ENCODE measurements at places on chromosomes 1 and 21.

- no peak for DNase-seq
These were observed 557.5 kb downstream of the PTPRU start for GRCh38 chr1:29793653-29794348.

GRCh38 chr1:47687631-47688460, 250.0 kb downstream of the FOXD2 start:
- no peak for DNase-seq

DNA sequence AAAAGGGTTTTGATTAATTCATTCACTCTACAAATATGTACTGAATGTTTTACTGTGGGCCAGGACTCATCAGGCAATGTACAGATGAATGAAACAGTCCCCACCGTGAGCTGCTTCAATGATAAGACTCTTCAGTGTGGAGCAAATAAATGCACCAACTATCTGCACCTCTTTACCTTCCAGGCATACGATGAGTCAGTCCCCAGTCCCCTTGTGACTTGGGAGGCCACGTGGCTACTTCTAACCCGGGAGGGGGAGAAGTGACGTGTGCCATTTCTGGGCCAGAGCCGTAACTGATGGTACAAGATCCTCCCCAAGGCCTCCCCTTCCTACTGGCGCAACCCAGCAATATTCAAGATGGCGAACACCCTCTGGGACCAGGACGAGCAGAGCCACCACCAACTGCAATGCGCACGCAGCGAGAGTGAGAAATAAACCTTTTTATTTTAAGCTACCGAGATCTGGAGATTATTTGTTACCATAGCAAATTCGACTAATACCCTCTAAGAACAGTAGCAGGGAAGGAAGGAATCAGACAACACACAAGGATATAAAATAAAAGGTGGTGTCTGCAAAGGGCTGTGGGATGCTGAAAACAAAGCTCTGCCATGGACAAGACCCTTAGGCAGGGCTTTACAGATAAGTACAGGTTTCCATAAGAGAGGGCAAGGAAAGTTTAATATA, 74.5 kb downstream of the NPHP4 start:
- DNase-seq, result no peak

- DNase-seq, result no peak
These were observed 53.0 kb downstream of the EYA3 start for GRCh38 chr1:28035420-28035819.

GRCh38 chr21:16536643-16537434, 807.1 kb downstream of the USP25 start:
- no peak for DNase-seq

DNA sequence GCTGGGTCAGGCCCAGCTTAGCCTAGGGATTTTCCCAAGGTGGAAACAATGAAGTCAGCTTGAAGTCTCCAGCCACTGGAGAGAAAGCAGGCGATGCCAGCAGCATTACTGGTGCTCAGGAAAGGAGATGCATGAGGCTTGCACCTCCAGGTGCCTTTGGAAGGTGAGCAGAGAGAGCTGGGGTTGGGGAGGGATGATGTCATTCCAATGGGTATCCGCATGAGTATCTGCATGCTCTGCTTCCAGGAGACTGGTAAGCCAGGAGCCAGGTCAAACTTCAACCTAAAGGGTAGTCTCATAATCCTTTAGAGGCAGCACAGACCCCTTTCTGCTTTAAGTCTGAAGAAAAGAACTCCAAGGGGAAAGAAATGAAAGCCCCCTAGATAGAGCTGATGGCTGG, 68.8 kb downstream of the KDM1A start:
- no peak for DNase-seq

DNA sequence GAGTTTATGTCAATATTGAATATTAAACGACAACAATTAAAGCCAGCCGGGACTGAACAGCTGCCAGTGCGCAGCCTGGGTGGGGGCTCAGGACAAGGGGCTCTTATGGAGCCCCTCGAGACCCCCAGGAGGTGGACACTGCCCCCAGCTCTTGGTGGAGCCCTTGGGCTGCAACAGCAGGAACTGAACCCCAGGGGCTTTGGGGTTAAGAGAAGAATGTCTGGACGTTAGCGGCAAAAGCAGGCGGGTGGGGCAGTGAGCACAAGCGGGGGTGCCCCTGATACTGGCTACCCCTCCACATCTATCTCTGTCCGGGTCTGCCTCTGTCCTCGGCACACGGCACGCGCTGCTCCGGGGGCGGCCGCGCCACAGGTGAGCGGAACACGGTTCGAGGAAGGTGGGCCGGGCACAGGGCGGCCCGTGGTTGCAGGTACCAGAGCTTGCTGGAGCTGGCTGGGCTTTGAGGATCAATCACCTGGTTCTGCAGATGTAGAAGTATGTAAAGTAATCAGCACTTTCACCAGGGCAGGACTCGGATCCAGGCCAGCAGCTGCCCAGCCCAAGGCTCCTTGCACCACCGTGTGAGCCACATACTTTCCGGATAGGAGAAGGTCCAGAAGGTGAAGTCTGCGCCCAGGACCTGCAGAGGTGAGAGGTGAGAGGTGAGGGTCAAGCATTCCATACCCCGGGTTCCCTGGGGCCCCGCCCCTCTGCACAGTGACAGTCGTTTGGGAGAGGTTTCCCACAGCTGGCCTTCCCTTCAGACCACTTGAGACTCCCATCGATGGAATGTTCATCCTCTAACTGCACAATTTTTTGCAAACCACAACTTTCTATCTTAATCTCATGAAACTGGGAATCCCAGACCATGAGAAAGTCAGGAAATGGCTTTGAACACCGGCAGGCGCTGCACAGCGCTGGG, 12.4 kb upstream of the POFUT2 start:
- DNase-seq, result no peak

GRCh38 chr1:207670997-207671396, 26.1 kb downstream of the CR1L start:
- no peak for DNase-seq

GRCh38 chr1:217472915-217473314, 158.0 kb downstream of the GPATCH2 start:
- DNase-seq, result no peak

DNA sequence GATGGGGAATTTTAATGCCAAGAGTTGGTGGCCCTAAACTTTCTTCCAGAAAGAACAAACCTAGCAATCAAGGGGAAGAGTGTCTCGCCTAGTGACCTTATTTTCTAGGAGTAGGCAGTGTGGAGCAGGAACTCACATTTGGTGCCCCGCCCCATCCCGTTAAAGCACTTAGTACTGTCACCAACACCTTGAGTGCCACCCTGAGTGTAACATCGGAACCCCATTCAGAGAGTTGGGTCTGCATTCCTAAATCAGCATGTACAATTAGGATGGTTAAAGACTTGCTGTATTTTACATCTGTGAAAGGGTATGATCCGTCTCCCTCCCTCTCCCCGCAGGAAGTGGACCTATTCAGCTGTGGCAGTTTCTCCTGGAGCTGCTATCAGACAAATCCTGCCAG, 15.5 kb downstream of the ETS2 start:
- no peak for DNase-seq

DNA sequence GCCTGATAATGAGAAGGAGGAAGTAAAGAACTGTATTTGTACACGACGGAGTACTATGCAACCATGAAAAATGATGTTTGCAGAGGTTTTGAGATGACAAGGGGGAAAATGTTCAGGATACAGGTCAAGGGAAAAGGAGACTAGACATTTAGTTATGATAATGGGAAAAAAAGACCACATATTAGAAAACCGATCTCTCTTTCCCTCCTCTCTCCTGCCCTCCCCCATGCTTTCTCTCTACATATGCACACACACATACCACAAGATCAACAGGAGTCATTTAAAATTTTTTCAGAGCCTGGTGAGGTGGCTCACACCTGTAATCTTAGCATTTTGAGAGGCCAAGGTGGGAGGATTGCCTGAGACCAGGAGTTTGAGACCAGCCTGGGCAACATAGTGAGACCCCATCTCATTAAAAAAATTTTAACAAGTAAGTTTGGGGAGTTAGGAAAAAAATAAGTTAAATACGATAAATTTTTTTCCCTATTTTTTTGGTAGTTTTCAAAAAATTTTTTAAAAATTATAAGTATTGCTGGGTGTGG, 44.5 kb downstream of the ECE1 start:
- no peak for DNase-seq

DNA sequence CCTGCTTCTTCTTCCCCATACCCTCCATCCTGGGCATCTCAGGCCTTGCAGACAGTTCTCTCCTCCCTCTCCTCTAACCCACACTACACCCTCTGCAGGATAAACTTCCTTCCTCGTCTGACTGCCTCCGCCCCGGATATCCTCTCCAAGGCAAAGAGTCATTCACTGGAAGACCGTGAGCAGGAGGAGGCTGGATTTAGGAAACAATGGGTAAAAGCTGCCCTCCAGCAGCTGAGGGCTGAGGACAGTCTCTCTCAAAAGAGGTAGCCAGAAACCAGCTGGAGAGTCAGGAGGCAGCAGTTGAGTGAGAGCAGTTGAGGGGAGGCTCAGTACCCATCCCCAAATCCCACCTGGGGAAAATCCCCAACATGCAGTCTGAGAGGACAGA, 1.4 kb downstream of the CSRP1 start:
- DNase-seq, result no peak

DNA sequence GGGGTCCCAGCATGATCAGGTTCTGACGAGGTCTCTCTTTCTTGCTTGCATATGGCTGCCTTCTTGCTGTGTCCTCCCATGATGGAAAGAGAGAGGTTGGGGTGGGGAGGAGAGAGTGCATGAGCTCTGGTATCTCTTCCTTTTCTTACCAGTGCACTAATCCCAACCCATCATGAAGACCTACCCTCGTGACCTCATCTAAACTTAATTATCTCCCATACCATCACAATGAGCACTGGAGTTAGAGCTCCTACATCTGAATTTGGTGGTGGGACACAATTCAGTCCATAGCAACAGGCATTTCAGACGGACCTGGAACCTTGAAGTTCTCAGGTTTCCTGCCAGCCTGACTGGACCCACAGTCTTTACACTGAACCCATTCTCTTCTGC, 125.2 kb upstream of the ZNF648 start:
- no peak for DNase-seq

GRCh38 chr1:156117414-156118176, 3.1 kb downstream of the LMNA start:
- DNase-seq, result no peak

GRCh38 chr1:39205781-39206464, 1.4 kb downstream of the MACF1 start:
- DNase-seq, result no peak

- no peak for DNase-seq
These were observed 18.5 kb downstream of the NCF2 start for GRCh38 chr1:183571678-183572268.

DNA sequence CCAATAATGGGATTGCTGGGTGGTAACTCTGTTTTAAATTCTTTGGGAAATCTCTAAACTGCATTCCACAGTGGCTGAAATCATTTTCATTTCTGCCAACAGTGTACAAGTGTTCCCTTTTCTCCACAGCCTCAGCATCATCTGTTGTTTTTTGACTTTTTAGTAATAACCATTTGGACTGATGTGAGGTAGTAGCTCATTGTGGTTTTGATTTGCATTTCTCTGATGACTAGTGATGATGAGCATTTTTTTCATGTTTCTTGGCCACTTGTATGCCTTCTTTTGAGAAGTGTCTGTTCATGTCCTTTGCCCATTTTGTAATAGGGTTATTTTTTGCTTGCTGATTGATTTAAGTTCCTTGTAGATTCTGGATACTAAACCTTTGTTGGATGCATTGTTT, 131.9 kb upstream of the B3GALT2 start:
- no peak for DNase-seq

GRCh38 chr1:89951766-89952604, 42.9 kb upstream of the ZNF326 start:
- DNase-seq, result no peak

DNA sequence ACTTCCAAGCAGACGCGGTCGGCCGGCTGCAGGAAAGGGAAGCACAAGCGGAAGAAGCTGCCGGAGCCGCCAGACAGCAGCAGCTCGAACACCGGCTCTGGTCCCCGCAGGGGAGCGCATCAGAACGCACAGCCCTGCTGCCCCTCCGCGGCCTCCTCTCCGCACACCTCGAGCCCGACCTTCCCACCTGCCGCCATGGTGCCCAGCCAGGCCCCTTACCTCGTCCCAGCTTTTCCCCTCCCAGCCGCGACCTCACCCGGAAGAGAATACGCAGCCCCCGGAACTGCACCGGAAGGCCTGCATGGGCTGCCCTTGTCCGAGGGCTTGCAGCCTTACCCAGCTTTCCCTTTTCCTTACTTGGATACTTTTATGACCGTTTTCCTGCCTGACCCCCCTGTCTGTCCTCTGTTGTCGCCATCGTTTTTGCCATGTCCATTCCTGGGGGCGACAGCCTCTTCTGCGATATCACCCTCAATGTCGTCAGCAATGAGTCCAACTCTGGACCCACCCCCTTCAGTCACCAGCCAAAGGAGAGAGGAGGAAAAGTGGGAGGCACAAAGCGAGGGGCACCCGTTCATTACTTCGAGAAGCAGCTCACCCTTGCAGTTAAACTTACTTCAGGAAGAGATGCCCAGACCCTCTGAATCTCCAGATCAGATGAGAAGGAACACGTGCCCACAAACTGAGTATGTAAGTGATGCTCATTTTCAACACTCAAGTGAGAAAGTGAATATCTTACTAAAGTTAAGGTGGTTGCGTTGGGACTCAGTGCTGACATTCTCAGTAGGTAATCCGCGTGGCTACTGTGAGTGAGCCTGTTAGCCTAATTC, 25.5 kb downstream of the UTS2 start:
- no peak for DNase-seq

DNA sequence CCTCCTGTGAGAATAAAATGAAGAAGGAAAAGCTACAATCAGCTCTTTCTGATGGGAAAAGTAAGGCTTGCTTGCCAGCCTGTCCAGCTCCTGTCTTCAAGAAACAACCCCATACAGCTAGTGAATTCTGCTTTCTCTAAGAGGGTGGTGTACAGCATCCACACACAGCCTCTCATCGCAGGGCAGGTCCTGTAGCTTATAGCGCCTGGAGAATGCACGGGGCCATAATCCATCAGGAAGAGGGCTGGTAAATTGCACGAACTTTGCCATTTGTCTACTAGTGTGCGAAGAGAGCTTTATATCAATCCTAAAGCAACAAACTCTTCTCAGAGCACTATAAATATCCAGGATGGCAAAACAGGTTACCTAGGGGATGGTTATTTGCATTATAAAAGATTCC, 83.3 kb upstream of the SAMSN1 start:
- no peak for DNase-seq

GRCh38 chr1:232204269-232204668, 425.7 kb downstream of the SIPA1L2 start:
- no peak for DNase-seq

GRCh38 chr1:176919386-176920378, 244.8 kb downstream of the ASTN1 start:
- DNase-seq, result no peak

DNA sequence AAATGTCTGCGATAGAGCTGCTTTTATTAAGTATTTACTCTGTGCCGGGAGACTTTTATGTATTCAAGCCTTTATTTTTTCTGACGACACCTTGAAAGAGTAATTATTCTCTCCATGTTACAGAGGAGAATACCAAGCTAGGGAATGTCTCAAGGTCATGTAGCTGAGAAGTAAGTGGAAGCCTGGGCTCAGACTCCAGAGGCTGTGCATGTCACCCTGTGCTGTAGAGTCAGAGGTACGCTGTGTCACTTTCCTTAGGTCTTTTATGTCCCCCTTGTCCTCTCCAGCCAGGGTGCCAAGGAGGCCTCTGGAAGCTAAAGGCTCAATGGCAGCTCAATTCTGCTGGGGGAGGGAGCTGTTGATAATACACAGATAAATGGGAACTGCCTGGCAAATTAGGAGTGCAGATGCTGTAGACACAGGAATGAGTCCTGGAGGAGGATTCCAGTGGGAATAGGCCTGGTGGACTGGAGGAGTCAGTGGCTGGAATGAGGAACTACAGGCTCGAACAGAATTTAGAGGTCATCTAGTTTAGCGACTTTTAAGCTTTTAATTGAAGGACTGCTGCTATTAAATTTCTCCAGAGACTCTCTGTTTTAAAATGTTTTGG, 9.3 kb upstream of the IL19 start:
- DNase-seq, result no peak

GRCh38 chr1:210200124-210200736, 32.4 kb upstream of the SERTAD4 start:
- DNase-seq, result no peak

Data from stimulated activated CD4-positive, alpha-beta T cell treated with anti-CD3 and anti-CD28 coated beads, Interleukin-1b, Interleukin-23, amount 100 ng/mL, for 1 hour (primary cell).